ENCODE measurements at places on chromosomes 11 and 22.

- DNase-seq, result no peak
These were observed 612 bp downstream of the XBP1 start for GRCh38 chr22:28799606-28800307.

DNA sequence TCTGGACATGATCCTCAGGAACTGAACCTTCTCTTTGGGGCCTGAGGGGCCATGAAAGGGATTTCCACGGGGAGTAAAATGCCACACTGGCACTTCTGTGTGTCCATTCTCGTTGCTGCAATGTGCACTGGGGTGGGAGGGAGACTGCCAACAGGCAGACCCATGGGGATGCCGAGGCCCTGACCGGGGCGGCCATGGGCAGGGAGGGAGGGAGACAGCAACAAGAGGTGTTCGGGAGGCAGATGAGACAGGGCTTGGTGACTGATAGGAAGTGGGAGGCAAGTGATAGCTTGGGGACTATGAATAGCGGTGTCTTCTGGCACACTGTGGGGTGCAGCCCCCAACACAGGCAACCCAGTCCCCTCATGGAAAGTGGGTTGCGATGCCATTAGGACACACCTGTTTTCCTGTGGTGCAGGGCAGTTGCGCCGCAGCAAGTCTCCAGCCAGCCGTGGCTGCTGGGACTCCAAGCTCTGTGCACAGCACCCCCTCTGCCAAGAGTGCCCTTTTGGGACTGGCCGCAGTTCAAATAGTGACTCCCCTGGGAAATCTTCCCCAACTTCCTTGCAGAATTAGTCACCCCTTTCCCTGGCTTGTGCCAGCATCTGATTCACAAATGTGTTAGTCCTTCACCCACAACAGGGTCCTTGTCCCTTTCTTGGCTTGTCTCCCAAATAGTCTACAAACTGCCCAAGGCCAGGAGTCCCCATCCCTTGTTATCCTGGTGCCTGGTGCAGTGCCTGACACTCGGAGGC lies 88.8 kb downstream of the CHST1 start:
- no peak for DNase-seq

DNA sequence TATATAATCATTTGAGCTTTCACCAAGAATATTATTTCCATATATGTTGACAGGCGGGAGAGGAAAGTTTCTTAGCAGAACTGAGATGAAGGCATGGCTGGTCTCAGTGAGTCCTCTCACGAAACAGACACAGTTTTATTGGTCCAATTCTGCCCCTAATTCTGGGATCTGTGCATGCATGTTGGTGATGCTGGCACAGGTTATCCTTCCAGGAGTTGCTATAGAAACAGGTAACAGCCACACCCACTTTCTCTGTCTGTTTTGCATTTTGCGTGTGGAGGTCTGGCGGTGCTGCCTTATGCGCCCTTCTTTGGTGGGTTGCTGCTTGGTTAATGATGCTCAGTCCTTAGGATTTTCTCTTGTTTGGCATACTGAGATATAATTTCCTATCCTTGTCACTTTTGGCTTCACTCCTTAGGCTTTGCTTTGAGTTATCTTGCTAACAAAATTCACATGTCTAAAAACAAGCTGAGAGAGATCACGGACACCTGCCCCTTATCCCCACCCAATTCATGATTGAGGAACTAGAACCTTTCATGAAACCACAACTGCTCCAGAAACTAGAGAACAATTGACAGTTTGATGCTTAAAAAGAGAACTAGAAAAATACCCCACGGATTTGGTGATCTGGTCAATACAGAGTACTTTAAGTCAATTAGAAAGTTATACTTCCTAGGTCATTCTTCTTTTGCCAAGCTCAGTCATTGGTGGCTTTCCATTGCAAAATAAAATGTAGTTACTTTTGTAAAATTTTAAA lies 189.3 kb downstream of the FAT3 start:
- no peak for DNase-seq

GRCh38 chr22:31616315-31616980 lies 45.6 kb downstream of the PISD start:
- no peak for DNase-seq

GRCh38 chr22:24736526-24737053 lies 37.9 kb downstream of the PIWIL3 start:
- no peak for DNase-seq

DNA sequence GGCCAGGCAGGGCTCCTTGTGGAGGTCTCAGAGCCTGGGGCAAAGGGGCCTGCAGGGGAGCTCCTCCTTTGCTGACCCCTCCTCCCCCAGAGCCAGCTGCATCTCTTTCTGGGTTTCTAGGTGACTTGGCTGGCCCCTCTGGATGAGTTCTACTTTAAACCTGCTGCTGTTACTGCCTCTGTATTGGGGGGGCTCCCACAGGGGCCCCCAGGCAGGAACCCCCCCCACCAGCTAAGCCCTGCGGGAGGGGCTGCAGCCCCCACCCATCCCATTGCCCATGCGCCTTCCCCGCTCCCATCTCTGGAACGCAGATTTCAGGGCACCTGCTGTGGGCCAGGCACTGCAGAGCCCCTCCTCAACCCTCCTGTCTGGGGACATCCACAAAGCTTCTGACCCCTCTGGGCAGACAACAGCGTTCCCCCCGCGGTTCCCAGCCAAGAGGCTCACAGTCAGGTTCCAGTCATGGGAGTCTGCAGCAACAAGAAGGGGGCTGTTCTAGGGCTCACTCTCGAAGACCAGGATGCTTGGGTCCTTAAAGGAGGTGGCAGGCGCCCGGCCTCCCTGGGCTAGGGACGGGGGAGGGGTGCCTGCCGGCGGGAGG lies 815 bp upstream of the PLCB3 start:
- DNase-seq, result no peak

- DNase-seq, result no peak
These were observed 342.1 kb downstream of the CTTN start for GRCh38 chr11:70740488-70740851.

DNA sequence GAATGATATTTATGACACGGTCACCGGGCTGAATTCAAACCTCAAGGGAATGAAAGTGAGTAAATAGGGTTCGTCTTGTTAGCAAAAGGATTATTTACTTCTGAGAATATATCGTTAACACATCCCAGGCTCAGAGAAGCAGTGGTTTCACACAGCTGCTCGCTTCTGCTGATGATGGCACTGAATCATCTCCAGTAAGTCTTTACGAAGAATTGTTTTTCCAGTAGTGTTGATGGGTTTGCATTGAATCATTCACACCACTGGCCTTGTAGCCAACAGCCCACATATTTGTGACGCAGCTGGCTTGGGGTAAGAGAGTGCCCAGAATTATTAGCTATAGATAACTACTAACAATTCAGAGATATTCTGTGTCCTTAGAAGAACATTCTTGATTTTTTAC lies 236.3 kb downstream of the CADM1 start:
- no peak for DNase-seq

- DNase-seq, result no peak
These were observed 19.5 kb downstream of the TSPAN32 start for GRCh38 chr11:2321311-2321683.

DNA sequence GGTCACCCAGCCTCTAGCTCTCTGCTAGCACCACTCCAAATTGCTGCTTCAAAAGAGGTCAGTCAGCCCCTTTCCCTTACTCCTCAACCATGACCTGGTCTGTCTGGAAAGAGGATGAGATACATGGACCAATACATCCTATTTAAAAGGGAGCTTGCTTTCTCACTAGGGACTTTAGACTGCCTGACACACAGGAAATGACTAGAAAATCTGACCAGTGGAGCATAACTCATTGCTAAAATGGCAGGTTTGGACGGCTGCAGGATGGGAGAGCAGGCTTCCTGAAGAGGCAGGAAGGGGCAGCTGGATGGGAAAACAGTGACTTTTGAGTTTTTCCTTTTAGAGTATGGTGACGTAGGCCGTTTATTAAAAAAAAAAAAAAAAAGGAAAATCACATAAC lies 25.3 kb downstream of the STIM1 start:
- no peak for DNase-seq

DNA sequence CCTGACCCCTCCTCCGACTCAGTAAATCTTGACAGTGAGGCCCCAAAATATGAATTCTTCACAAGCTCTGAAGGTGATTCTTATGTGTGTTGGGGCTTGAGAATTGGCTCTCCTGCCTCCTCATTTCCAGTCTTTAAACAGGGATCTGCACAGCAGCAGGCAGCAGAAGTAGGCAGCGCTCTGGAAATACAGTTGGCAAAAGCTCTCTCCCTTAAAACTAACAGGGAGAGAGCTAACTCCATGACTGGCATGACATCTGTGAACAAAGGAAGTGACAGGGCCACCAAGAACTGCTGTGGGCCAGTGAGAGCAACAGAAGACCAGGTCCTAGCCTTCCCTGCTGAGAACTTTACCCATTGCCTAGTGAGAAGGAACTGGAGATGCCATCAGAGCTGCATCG lies 70.1 kb downstream of the PANX1 start:
- DNase-seq, result no peak

DNA sequence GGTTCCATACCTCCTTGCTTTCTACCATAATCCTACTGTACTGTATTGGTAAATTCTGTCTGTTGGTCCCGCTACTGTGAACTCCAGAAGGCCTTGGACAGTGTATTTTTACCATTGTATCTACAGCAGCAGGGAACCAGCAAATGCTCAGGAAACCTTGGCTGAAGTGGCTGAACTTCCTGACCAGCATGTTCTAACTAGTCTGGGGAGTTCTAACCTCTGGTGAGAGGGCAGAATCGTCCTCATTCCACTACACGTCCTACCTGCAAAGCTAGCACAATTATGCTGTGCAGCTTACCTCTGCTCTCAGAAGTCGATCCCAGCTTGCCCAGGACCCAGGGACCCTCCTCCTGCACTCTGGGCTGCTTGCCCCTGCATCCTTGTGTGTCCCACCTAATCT lies 283.1 kb downstream of the TENM4 start:
- no peak for DNase-seq

- no peak for DNase-seq
These were observed 1.9 kb downstream of the ESAM start for GRCh38 chr11:124760205-124760652.

GRCh38 chr11:111367411-111368284 lies 11.4 kb downstream of the POU2AF1 start:
- no peak for DNase-seq

- no peak for DNase-seq
These were observed 24.7 kb downstream of the CPT1A start for GRCh38 chr11:68816917-68817419.

DNA sequence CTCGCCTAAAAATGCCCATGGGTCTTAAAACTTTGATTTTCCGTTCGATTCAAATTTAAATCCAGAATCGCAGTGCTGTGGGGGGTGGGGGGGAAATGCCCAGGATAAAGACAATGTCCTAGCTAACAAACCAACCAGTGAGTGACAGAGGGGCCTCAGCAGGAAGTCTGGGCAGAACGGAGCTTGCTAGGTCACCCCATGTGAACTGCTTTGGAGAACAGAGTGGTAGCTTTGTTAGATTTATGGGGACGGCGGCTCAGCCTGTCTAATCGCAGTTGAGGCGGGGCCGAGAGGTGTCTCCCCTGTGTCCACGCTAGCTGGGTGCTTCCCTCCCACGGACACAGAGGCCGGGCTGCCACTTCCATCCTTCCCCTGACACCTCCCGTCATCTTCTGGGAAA lies 243.9 kb downstream of the CTTN start:
- DNase-seq, result no peak

DNA sequence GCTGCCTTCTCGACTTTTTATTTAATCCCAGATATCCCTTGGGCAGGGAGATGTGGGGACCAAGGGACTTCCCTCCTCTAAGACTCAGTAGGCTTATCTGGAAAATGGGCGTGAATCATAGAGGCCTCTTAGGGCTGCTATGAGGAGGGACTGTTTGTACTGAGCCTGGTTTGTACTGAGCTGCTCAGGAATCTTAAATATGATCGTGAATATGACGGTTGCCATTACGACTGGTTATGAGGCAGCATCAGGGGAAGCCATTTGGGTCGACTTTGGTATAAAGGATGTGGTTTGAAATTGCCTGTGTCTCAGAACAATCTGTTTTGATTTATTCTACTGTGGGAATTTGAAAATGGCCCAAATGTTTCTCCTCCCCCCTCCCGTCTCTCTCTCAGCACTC lies 20.6 kb downstream of the TSPAN18 start:
- no peak for DNase-seq

DNA sequence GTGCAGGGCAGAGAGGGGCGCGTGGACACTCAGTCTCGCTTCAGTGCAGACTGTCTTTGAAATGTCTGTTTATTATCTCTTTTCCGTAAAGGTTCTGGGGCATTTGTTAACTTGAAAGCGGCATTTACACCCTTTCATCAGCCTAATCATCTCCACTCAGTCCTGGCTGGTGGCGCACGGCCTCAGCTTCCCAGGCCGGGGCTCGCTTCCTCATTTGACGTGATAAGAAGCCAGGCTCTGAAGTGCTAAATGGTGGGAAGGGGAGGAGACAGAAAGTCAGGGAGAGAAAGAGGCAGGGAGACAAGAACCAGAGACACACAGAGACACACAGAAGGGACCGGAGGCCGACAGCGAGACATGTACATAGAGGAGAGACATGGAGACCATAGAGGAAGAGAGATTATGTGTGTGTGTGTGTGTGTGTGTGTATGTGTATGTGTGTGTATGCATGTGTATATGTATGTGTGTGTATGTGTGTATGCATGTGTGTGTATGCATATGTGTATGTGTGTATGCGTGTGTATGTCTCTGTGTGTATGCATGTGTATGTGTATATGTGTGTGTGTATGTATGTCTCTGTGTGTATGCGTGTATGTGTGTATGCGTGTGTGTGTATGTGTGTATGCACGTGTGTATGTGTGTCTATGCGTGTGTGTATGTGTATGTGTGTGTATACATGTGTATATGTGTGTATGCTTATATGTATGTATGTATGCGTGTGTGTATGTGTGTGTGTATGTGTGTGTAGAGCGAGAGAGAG lies 101.5 kb downstream of the ST3GAL4 start:
- no peak for DNase-seq

DNA sequence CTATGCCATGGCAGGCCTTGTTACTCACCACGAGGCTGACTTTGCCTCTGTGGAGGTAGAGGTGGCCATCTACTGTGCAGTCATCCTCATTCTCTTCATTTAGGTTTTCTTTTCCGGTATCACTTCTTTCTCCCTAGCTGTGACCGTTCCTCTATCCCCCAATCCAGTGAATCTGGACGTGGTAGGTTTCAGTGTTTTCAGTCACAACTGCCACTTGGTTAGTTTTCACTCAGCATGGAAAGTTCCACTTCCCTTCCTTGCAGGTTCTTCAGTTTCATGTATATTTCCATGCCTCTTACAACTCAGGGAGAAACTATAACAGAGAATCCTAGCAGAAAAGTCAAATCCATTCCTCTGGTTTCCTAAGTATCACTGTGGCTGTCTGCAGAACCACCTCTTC lies 1.9 kb downstream of the HPS4 start:
- DNase-seq, result no peak

GRCh38 chr11:118911880-118912741 lies 13.6 kb downstream of the BCL9L start:
- peak; percentile 47 for DNase-seq

All from nucleus accumbens (tissue), 56 donors.